ENCODE measurements at places on chromosomes 16 and 17.

DNA sequence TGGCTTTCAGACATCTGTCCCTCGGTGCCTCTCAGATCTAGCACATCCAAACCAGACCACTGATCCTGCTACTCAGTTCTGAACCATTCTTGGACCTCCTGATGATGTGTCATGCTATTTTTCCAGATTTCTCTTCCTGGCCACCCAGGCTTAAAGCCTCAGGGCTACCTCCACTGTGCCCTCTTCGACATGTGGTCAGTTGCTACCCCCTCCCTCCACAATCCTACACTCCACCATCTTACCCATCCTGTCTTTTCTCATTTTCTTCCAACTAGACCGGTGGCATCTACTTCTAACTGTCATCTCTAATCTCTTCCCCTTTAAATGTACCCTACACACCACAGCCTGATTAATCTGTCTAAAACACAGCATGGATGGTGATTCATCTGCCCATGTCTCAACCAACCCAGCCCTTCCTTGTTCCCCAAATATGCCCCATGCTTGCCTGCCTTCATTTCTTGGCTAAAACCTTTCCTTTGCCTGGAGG, 478.6 kb downstream of the SLC39A11 start:
- peak; percentile 79 for DNase-seq

- DNase-seq, result no peak
These were observed 1.4 kb downstream of the FMNL1 start for GRCh38 chr17:45222996-45223538.

DNA sequence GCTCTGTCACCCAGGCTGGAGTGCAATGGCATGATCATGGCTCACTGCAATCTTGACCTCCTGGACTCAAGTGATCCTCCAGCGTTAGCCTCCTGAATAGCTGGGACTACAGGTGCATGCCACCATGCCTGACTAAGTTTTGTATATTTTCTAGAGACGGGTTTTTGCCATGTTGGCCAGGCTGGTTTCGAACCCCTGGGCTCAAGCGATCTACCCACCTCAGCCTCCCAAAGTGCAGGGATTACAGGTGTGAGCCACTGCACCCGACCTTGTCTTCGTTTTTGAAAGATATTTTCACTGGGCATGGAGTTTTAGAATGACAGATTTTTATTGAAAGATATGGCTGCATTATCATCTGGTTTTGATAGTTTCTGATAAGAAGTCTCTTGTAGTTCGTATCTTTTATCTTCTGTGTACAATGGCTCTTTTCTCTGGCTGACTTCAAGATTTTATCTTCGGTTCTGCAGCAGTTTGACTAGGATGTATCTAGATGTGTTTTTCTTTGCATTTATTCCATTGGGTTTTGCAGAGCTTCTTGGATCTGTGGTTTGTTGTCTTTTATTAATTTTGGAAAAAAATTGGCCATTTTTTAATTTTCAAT, 14.6 kb downstream of the ADGRG5 start:
- no peak for DNase-seq

DNA sequence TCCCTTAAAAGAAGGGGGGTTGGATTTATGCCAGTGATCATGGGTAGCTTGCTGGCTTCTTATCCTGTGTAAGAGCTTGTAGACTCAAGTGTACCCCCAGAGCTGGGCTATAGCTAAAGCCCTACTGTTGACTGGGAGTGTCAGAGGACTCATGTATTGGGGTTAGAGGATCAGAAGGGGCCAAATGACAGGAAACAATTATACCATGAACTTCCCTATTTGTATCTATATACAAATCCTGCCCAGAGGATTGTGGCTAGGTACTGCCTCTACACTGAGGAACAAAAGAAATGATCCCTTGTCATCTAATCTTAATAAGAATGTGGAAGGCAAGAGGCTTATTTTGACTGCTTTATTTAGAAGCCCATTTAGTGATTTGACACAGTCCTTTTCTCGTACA, 14.3 kb downstream of the ZP2 start:
- no peak for DNase-seq

DNA sequence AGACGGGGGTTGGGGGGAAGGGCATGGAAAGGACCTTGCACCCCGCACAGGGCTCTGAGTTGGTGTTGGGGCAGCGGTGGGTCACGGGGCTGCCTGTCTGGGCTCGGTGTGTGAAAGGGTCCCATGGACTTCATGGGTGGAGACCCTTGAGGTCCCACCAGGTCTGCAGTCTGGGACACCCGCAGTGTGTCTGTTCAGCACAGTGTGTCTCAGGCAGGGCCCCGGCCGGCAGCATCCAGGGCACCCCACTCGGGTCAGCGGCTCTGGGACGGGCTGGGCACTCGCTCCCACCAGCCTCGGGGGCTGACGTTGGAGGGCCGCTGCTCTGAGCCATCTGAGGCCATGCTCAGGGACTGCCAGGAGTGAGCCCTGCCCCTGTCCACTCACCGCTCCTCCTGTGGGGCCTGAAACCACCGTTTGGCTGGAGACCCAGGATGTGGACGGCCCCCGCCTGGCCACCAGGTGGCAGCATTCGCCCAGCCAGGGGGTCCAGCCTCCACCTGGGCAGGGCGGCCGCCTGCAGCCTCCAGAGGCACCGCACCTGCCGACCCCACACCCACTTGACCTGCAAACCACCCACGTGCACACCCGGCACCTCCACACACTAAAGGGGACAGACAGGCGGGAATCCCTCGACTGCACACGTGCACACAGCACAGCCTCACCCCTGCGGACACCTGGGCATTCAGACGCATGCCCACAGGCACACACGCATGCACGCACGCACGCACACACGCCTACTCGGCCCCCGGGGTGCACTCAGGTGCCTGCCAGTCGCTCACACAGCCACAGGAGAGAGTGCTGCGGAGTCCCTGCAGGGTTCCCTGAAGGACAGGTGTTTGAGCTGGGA, 10.1 kb upstream of the ZFPM1 start:
- peak; percentile 66 for DNase-seq

GRCh38 chr16:21619765-21620425, 20.5 kb downstream of the METTL9 start:
- no peak for DNase-seq

GRCh38 chr16:69918241-69918640, 32.9 kb upstream of the CLEC18A start:
- DNase-seq, result peak; percentile 18

DNA sequence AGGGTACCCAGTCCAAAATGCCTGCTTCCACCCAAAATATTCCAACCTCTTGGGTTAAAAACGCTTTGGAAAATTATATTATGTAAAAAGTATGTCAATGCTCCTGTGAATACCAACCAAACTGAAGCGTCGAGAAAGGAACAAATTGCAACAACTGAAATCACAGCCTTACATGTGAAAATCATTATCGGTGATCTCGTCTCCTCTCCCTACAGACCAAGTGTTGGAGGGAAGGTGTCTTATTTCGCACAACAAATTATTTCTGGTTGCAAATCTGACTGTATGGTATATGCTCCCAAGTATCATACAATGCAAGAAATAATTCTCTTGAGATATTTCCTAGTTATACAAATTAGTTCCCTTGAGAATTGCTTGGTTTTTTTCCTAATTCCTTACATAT, 89.3 kb upstream of the CDYL2 start:
- no peak for DNase-seq

- DNase-seq, result no peak
These were observed 725 bp downstream of the NT5C3B start for GRCh38 chr17:41835214-41835799.

DNA sequence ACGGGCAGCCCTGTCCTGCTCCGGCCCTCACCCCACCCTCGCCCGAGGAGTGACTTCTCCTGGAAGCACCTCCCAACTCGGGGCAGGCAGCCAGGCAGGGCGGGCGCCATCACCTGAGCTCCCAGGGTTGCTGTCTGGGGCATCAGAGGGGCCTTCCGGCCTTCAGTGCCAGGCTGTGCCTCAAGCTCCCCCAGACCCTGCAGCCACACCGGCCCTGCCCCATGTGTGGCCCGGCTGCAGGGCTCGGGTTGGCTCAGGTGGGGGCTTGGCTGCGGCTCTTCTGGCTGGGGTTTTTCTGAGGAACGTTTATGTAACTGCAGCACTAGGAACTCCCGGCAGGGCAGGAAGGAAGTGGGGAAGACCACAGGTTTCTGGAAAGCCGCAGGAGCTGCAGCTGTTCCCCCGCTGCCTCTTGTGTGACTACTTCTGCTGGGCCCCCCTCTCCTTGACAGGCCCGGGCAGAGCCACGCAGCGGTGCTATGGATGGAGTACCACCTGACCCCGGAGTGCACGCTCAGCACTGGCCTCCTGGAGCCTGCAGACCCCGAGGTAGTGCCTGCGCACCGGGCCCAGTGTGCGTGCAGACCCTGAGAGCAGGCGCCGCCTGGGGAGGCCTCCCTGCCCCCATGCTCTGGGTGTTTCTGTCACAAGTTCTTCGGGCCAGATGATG, 45.6 kb downstream of the PRMT7 start:
- DNase-seq, result no peak

GRCh38 chr16:24071666-24072360, 184.3 kb upstream of the CACNG3 start:
- no peak for DNase-seq

GRCh38 chr16:6969594-6969993, 363.1 kb upstream of the RBFOX1 start:
- DNase-seq, result no peak

- no peak for DNase-seq
These were observed at the start of gene APOBR for GRCh38 chr16:28494121-28494851. Gene APOBR (plus strand): TSS chr16:28494643. CDS start chr16:28494682, 39 bp downstream.

- DNase-seq, result no peak
These were observed 55.3 kb downstream of the USP22 start for GRCh38 chr17:20987511-20987910.

GRCh38 chr17:42560246-42560645, 1.7 kb upstream of the COASY start:
- DNase-seq, result no peak

DNA sequence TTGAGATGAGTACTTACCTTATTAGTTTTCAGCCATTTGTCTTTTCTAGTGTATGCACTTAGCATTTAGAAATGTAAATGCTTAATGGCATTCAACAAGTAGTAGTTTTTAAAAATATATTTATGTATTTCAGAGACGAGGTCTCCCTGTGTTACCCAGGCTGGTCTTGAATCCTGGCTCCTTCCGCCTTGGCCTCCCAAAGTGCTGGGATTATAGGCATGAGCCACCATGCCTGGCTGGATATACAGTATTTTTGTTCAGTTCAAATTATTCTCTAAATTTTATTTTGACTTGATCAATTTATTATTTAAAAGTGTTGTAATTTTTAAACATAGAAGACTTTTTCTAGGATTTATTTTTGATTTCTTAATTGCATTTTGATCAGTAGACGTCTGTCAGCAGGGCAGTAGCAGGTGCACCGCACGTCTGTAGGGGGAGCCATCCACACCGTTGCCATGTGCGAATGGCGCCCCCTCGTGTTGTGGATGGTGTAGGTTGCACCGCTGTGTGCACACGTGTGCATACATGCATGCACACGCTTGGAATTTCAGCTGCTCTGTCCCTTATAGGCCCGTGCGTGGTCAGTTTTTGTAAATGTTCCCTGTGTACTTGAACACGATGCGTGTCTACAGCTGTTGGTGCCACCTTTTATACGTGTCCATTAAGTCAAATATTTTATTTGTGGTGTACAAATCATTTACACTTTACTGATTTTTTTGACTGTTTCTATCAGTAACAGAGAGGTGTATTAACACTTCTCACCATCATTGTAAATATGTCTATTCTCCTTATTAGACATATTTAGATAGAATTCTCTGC, 30.6 kb downstream of the RPTOR start:
- DNase-seq, result peak; percentile 82

- no peak for DNase-seq
These were observed 818 bp upstream of the CBX8 start for GRCh38 chr17:79797492-79798298.

- no peak for DNase-seq
These were observed 9.0 kb downstream of the TXNL4B start for GRCh38 chr16:72084445-72084844.

- DNase-seq, result peak; percentile 42
These were observed 9.5 kb downstream of the DEF8 start for GRCh38 chr16:89958068-89958467.

DNA sequence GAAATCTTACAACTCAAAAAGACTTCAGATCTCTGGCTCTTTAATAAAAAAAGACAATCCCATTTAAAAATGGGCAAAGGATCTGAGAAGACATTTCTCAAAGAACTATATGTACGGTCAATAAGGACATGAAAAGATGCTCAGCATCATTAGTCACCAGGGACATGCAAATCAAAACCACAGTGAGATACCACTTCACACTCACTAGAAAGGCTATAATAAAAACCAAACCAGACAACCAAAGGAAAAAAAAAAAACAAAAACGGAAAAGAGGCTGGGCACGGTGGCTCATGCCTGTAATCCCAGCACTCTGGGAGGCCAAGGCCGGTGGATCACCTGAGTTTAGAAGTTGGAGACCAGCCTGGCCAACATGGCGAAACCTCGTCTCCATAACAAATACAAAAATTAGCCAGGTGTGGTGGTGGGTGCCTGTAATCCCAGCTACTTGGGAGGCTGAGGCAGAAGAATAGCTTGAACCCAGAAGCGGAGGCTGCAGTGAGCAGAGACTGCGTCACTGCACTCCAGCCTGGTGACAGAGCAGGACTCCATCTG, 1.7 kb upstream of the NPIPB7 start:
- no peak for DNase-seq

DNA sequence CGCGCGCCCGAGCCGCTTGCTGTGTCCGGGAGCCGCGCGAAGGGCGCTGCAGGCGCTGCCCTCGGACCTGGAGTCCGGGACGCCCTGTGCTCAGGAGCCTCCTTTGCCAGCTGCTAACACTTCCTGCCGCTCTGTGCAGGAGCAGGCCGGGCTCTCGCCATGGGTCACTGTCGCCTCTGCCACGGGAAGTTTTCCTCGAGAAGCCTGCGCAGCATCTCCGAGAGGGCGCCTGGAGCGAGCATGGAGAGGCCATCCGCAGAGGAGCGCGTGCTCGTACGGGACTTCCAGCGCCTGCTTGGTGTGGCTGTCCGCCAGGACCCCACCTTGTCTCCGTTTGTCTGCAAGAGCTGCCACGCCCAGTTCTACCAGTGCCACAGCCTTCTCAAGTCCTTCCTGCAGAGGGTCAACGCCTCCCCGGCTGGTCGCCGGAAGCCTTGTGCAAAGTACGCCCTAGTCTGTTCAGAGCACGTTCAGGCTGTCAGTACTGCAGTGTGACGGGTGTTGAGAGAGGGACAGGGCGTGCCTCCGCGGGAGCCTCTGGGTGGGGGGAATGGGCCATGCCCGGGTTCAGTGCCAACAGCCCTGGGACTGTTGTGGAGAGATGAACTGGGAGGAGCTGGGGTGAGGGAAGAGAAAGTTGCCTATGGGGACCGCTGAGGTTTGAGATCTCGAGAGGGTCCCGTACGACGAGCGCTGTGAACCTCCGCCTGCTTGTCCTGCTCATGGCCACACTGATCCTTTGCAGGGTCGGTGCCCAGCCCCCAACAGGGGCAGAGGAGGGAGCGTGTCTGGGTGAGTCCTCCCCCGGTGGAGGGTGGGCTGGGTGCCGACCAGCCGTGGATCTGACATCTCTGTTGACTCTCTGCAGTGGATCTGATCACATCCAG, 1.3 kb downstream of the ZNF276 start:
- DNase-seq, result no peak

GRCh38 chr17:6350806-6351205, 84.1 kb downstream of the AIPL1 start:
- DNase-seq, result no peak

DNA sequence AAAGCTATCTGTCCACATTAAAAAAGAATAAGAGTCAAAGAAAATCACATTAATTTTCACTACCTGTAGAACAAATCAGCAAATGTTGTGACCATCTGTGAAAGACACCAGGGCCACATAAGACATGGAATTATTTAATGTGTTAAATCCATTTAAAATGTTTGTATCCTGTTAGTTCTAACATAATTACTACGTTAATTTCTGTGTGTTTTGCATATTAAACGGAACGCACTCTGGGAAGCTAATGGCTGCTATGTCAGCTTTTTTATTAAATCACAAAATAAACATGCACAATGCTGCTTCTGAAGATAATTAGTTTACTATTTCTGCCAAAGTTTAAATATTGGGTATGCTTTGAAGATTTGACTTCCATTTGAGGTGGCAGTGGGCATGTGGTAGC, 1061.2 kb downstream of the CDH11 start:
- DNase-seq, result no peak

Measured in fibroblast of skin of back (primary cell).